ENCODE measurements at places on chromosomes 6 and 20. TPM values are rescaled to one million over a fixed set of nuclear protein-coding genes. Genes with fewer than 3 reads are reported as not detected.

GRCh38 chr6:10962673-10963072, 75.8 kb downstream of the SYCP2L start:
- H3K4me3 ChIP-seq, result no peak overlapping the region
- no peaks in the 10 kb centered on the region for H3K27me3 ChIP-seq
- H3K27ac ChIP-seq, result no peak overlapping the region
- H3K36me3 ChIP-seq, result no peaks in the 10 kb centered on the region
- H3K4me1 ChIP-seq, result no peaks in the 10 kb centered on the region

DNA sequence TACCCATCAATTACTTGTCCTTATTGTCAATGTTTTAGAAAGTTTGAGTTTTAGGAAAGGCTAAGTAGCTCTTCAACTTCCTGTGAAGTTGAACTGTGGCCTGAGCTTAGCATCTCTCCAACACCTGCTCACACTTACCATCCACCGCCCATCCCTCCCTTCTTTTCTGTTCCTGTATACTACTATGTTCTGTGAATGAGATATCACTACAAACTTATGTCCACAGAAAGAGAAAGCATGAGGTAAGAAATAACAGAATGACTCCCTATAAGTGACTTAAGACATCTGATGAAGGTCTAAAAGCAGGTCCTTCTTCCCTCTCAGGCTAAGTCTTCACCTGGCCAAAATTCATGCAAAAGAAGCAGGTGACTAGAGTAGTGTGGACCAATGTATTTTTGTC, 246.3 kb upstream of the PREP start:
- no peak overlapping the region for H3K4me3 ChIP-seq
- no peaks in the 10 kb centered on the region for H3K36me3 ChIP-seq
- peaks cover 68% of the 10 kb centered on the region for H3K4me1 ChIP-seq
- no peak for DNase-seq
- no peak overlapping the region for H3K27ac ChIP-seq

DNA sequence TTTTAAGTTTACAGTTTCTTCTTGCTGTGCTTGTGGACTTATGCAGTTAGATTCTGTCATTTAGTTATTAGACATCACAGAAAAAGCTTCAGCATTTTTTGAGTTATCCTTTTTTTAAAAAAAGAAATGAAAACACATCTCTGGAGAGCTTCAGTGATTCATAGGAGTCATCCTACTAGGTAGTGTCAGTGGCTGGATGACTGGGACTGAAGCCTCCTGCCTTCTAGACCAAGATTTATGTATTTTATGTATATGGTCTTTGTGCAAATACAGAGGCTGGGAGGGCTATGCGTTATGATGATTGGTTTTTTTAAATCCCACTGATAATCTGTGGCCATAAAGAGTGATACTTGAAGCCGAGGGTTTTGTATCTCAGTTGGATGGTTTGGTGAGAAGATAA, 125.9 kb upstream of the JAG1 start:
- H3K4me1 ChIP-seq, result no peaks in the 10 kb centered on the region
- H3K27me3 ChIP-seq, result no peaks in the 10 kb centered on the region
- no peak for DNase-seq

Gene CCN6
- total RNA-seq, result not detected

DNA sequence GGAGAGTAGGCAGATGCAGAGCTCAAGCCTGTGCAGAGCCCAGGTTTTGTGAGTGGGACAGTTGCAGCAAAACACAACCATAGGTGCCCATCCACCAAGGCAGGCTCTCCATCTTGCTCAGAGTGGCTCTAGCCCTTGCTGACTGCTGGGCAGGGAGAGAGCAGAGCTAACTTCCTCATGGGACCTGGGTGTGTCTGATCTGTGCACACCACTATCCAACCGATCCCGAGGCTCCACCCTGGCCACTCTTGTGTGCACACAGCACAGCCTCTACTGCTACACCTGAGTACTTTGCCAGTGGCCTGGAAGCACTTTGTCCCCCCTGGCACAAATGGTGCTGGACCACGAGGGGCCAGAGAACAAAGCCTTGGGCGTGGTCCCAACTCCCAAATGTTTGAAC, 7.9 kb upstream of the DEFB125 start:
- no peaks in the 10 kb centered on the region for H3K36me3 ChIP-seq
- H3K4me1 ChIP-seq, result no peaks in the 10 kb centered on the region
- DNase-seq, result no peak
- H3K27me3 ChIP-seq, result peaks cover 7% of the 10 kb centered on the region
- H3K27ac ChIP-seq, result no peak overlapping the region

DNA sequence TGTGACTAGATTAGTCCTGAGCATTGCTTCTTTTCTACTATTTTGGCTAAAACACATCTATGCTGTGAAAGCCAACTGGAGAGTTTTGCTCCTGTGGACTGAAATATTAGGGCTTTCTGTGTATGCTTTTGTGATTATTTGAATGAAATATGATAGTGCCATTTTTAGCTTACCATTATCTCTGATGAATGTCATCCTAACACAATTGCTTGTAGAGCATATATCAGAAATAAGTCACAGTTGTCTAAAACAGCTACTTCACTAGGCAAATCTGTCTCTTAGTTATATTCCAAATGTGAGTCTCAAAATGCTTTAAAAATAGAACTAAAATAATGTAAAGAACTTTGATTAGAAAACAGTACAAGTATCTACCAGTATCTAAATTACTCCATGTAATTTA, 401.4 kb upstream of the PTCHD4 start:
- no peak overlapping the region for H3K4me3 ChIP-seq
- no peaks in the 10 kb centered on the region for H3K4me1 ChIP-seq
- no peak overlapping the region for H3K27ac ChIP-seq
- no peaks in the 10 kb centered on the region for H3K27me3 ChIP-seq
- DNase-seq, result no peak
- H3K36me3 ChIP-seq, result no peaks in the 10 kb centered on the region

- no peak overlapping the region for H3K27ac ChIP-seq
- H3K4me1 ChIP-seq, result no peaks in the 10 kb centered on the region
- no peak overlapping the region for H3K4me3 ChIP-seq
These were observed 96.3 kb upstream of the TIAM2 start for GRCh38 chr6:154898821-154899220.

- H3K4me3 ChIP-seq, result no peak overlapping the region
- no peak overlapping the region for H3K27ac ChIP-seq
- H3K27me3 ChIP-seq, result peaks cover 22% of the 10 kb centered on the region
- H3K36me3 ChIP-seq, result no peaks in the 10 kb centered on the region
- H3K4me1 ChIP-seq, result peaks cover 18% of the 10 kb centered on the region
These were observed 1.4 kb upstream of the LAMA5 start for GRCh38 chr20:62368392-62368975.

- no peak for DNase-seq
- no peaks in the 10 kb centered on the region for H3K27me3 ChIP-seq
- H3K4me3 ChIP-seq, result no peak overlapping the region
- no peaks in the 10 kb centered on the region for H3K4me1 ChIP-seq
- H3K36me3 ChIP-seq, result no peaks in the 10 kb centered on the region
These were observed 10.0 kb downstream of the CEBPB start for GRCh38 chr20:50200482-50201104.

GRCh38 chr6:105838171-105838570, 248.0 kb upstream of the PRDM1 start:
- no peaks in the 10 kb centered on the region for H3K27me3 ChIP-seq
- no peaks in the 10 kb centered on the region for H3K4me1 ChIP-seq
- no peak for DNase-seq
- H3K27ac ChIP-seq, result no peak overlapping the region

Gene PRSS35
- not detected for total RNA-seq

GRCh38 chr6:157181649-157182048, 141.7 kb downstream of the TMEM242 start:
- H3K27ac ChIP-seq, result no peak overlapping the region
- DNase-seq, result no peak
- H3K27me3 ChIP-seq, result no peaks in the 10 kb centered on the region
- no peak overlapping the region for H3K4me3 ChIP-seq
- peaks cover 27% of the 10 kb centered on the region for H3K36me3 ChIP-seq
- H3K4me1 ChIP-seq, result peaks cover 6% of the 10 kb centered on the region

- no peak overlapping the region for H3K4me3 ChIP-seq
- H3K27me3 ChIP-seq, result no peaks in the 10 kb centered on the region
- DNase-seq, result no peak
- no peaks in the 10 kb centered on the region for H3K36me3 ChIP-seq
These were observed 6.6 kb downstream of the B4GALT5 start for GRCh38 chr20:49707118-49707517.

GRCh38 chr6:30841644-30842504, 42.4 kb upstream of the DDR1 start:
- no peaks in the 10 kb centered on the region for H3K36me3 ChIP-seq
- DNase-seq, result no peak
- H3K4me3 ChIP-seq, result no peak overlapping the region
- H3K27ac ChIP-seq, result peak overlapping the region; percentile 39
- H3K27me3 ChIP-seq, result no peaks in the 10 kb centered on the region

DNA sequence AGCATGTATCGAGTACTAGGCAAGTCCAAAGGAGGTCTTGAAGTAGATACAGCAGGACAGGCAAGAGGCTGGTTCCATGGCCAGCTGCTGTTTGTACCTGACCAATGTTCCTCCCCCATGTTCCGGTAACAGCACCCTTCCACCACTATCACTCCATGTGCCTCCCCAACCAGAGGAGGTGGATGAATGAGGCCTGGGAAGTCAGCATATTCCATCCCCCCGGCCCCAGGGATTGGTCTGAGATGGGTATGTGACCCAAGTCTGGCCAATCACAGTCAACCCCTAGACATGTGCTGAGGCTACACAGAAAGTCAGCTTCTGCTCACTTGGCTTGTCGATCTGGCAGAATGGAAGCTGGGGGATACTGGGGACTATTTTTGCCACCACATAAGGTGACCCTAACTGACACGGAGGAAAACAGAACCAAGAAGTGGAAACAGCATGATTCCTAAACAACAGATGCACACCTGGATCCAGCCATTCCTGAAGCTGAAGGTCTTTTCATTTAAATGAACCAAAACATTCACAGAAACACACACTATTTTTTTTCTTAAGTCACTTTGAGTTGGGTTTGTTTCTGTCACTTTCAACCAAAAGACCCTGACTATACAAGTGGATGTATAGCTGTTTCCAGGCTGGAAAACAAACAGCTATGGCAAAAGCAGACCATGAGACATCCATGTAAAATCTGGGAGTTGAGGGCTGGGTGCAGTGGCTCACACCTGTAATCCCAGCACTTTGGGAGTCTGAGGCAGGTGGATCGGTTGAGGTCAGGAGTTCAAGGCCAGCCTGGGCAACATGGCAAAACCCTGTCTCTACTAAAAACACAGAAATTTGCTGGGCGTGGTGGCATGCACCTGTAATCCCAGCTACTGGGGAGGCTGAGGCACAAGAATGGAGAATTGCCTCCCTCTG, 70.4 kb upstream of the PTPN1 start:
- no peaks in the 10 kb centered on the region for H3K27me3 ChIP-seq
- no peak overlapping the region for H3K27ac ChIP-seq
- DNase-seq, result no peak
- no peaks in the 10 kb centered on the region for H3K36me3 ChIP-seq
- H3K4me3 ChIP-seq, result no peak overlapping the region

Gene RSPH9
- not detected for total RNA-seq

All from CD8-positive, alpha-beta memory T cell (primary cell).